ENCODE measurements at places on chromosomes 4 and X.

- DNase-seq = no peak
Measured at GRCh38 chr4:168560184-168561180, 63.6 kb downstream of the PALLD start.

DNA sequence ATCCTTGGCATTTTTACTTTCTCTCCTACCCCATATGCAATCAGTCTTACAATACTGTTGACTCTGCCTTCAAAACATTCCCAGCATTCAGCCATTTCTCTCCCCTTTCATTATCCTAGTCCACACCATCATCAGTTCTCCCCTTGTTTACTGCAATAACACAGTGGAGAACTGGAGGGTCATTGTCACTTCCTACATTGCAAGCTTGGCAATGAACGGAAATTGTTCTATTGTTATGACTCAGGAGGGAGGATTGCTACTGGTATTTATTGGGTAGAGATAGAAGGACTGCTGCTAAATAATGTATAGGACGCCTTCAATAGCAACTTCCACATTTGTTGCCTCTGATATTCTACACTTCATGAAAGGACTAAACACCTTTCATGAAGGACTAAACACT is 231.8 kb downstream of the BANK1 start:
- DNase-seq = no peak

- DNase-seq = no peak
Measured at GRCh38 chr4:166165829-166166420, 292.9 kb downstream of the TLL1 start.

GRCh38 chr4:79298027-79298426 is 27.8 kb downstream of the NAA11 start:
- DNase-seq = no peak

DNA sequence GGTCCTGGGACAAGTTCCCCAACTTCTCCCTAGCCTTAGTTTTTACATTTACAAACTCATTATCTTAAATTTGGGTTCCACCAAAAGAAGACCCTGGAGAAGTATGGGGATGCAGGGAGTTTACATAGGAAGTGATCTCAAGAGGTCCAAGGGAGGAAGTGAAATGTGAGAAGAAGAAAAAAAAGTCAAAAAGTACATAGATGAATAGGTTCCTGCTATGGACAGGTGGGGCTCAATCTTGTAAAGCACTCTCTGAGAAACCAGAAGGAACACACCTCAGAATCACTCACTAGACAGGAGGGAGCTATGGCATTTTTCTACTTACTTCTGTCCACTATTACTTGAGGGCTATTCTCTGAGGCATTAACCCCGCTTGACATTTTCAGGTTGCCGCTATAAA is 56.6 kb downstream of the ARHGAP6 start:
- DNase-seq = no peak

- DNase-seq = no peak
Measured at GRCh38 chr4:68655764-68656444, 14.5 kb downstream of the UGT2B15 start.

GRCh38 chrX:42855259-42855658 is 77.3 kb upstream of the PPP1R2C start:
- no peak for DNase-seq

DNA sequence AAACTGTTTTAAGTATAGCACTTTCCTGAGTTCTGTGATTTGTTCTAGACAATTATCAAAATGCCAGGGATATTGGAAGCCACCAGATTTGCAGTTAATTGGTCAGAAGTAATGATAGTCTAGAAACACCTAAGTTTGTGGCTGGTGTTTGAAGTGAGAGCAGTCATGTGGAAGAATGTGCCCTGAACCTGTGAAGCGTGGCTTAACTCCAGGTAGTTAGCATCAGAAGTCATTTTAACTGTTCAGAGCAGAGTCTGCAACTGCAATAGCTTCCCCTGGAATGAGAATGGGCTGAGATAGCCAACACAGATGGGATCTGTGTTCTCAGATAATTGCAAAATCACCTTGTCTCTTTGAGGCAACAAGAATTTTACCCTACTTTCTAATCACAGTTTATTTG is 255.1 kb upstream of the GK2 start:
- no peak for DNase-seq

DNA sequence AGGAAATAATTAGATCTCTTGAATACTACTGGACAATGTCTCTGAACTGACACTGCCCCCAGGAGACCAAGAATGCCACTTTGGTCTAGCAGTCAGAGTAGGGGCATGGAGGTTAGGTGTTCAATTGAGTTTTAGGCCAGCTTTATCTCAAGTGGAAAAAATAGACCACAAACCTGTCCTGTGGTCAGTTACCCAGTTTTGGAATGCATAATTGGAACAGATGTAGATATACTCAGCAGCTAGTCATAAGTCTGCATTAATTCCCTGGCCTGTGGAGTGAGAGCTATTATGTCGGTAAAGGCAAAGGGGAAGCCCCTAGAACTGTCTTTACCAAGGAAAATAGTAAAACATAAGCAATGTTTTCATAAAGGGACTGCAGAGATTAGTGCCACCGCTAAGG is 587.7 kb downstream of the GLUD2 start:
- DNase-seq = no peak

- DNase-seq = peak; percentile 78
Measured at GRCh38 chrX:103254171-103254824, 657 bp downstream of the TCEAL8 start.

- DNase-seq = no peak
Measured at GRCh38 chr4:60655356-60655755, 544.8 kb upstream of the ADGRL3 start.

DNA sequence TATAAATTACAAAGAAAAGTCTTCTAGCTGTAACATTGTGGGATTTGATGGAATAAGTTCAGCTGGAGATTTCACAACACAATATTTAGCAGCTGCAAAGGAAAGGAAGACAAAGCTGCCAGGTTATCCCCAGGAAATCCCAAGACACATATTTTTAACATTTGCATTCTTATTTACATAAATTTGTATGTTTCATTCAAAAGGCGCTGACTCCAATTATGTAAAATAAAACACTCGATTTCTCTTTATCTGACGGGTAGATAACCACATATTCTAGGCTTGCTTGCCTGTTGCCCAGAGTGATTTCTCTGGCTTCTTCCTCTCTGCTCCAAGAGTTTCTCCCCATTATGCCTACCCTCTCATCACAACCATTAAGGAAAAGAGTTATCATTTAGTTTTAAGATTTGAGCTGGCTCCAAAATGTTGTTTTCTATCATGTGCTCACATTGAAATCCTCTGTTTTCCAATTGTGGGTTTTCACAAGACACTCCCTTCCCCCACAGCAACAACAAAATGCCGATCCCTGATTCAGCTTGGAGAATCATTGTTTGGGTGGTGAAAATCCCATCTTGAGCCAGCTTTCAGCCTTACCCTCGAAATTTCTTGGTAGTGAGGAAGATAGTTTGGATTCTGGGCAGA is 128.2 kb upstream of the RASGEF1B start:
- no peak for DNase-seq
